Endothelial cell of umbilical vein (primary cell): ENCODE measurements at places on chromosomes 11 and 22. TPM values are rescaled to one million over a fixed set of nuclear protein-coding genes. Genes with fewer than 3 reads are reported as not detected.

The SIDT2 gene
- polyA plus RNA-seq: 34.5 and 37.5 TPM in 2 replicates

- peaks cover 5% of the 10 kb centered on the region for H3K27me3 ChIP-seq
- no peaks in the 10 kb centered on the region for H3K36me3 ChIP-seq
- H3K4me1 ChIP-seq: no peaks in the 10 kb centered on the region
- H3K4me3 ChIP-seq: no peak overlapping the region
- H3K27ac ChIP-seq: no peak overlapping the region
Observed at GRCh38 chr11:66559142-66559865, 9.1 kb downstream of the CTSF start.

The SAMM50 gene
- polyA plus RNA-seq: 41.0 and 42.9 TPM in 2 replicates

- no peaks in the 10 kb centered on the region for H3K27me3 ChIP-seq
- H3K27ac ChIP-seq: no peak overlapping the region
- H3K36me3 ChIP-seq: no peaks in the 10 kb centered on the region
- peaks cover 8% of the 10 kb centered on the region for H3K4me1 ChIP-seq
- no peak for DNase-seq
- no peak overlapping the region for H3K4me3 ChIP-seq
Observed at GRCh38 chr11:77142091-77142975, 14.3 kb downstream of the MYO7A start.

- H3K27me3 ChIP-seq: no peaks in the 10 kb centered on the region
- no peak overlapping the region for H3K27ac ChIP-seq
- H3K4me1 ChIP-seq: no peaks in the 10 kb centered on the region
- H3K4me3 ChIP-seq: no peak overlapping the region
Observed at GRCh38 chr11:83639995-83640758, 354.0 kb upstream of the CCDC90B start.

The IL10RA gene
- 0.04 and 0.11 TPM in 2 replicates for polyA plus RNA-seq

- no peaks in the 10 kb centered on the region for H3K27me3 ChIP-seq
- H3K27ac ChIP-seq: no peak overlapping the region
- H3K4me3 ChIP-seq: no peak overlapping the region
- no peaks in the 10 kb centered on the region for H3K4me1 ChIP-seq
Observed at GRCh38 chr22:29260031-29260560, 7.7 kb downstream of the RHBDD3 start.

DNA sequence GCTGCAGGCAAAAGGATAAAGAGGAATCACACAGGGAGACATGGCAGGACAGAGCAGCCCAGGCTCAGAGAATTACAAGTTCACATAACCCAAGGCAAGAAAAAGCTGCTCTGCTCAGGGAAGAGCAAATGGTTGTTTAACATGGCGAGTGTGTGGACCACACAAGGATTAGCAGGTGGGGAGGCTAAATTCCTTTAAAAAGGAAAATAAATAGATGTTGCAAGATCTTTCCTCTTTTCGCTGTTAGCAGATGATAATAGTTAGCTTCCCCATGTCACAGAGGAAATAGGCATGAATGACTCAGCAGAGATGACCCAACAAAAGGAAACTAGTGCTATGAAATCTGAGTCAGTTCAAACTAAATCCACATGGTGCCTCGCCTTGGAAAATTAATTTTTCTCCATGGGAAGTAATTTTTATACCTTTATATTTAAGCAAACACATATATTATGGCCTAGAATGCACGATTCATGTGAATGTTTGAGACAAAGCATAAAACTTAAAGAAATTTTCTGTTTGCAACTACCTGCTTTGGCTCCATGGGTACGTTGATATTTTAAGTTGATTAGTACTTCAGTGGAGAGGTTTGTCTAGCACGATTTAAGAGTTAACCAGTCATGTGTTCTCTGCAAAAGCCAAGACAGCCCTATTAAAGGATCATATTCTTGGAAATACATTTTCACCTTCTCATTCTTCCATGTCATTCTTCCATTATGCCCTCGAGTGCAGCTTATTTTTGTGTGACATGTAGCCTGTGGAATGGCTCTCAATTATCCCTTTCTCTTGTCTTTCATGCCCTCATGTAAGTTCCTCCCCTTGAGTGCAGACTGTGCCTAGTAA is 38.5 kb upstream of the FJX1 start:
- no peaks in the 10 kb centered on the region for H3K36me3 ChIP-seq
- peaks cover 6% of the 10 kb centered on the region for H3K4me1 ChIP-seq
- H3K27ac ChIP-seq: no peak overlapping the region

- peaks cover 13% of the 10 kb centered on the region for H3K36me3 ChIP-seq
- H3K27me3 ChIP-seq: no peaks in the 10 kb centered on the region
- no peak overlapping the region for H3K4me3 ChIP-seq
- H3K27ac ChIP-seq: no peak overlapping the region
- H3K4me1 ChIP-seq: peaks cover 13% of the 10 kb centered on the region
Observed at GRCh38 chr11:68583041-68583446, 101.3 kb upstream of the GAL start.

The PATE3 gene
- not detected in 2 replicates for polyA plus RNA-seq

The MRGPRE gene
- polyA plus RNA-seq: not detected in 2 replicates

DNA sequence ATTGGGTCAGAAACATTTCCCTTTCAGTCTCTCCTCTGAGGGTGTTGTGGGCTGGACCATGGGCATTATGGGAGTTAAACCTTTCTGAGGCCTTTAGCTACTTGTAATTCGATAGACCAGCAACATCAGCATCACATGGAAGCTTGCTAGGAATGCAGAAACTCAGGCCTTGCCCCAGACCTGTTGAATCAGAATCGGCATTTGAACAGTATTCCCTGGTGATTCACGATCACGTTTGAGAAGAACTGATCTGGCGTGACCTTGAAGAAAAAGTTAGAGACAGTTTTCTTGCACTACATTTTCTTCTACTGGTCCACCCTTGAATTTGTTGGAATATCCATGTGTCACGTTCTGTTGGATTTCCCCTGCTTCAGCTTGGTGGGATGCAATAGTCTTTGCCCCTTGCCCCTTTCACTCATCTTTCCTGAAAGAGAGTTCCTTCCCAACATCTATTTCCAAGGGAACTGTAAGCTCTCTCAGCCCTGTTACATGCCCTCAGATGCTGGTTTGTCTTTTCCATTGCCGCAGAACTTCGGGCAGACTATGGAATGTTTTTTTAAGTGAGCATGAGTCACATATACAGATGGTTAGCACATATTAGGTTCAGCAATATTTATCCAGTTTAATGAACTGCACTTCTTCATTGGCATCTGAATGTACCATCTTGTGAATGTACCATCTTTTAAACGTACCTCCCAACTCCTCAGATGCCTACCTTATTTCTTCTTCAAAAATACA is 23.9 kb downstream of the EHF start:
- H3K4me3 ChIP-seq: no peak overlapping the region
- peaks cover 2% of the 10 kb centered on the region for H3K27me3 ChIP-seq
- H3K36me3 ChIP-seq: no peaks in the 10 kb centered on the region
- DNase-seq: no peak
- no peaks in the 10 kb centered on the region for H3K4me1 ChIP-seq

The RAB1B gene
- polyA plus RNA-seq: 383 and 465 TPM in 2 replicates

GRCh38 chr11:65790104-65790901 is 3.4 kb downstream of the OVOL1 start:
- no peak overlapping the region for H3K4me3 ChIP-seq
- no peaks in the 10 kb centered on the region for H3K36me3 ChIP-seq
- H3K4me1 ChIP-seq: no peaks in the 10 kb centered on the region
- H3K27ac ChIP-seq: no peak overlapping the region
- no peak for DNase-seq
- H3K27me3 ChIP-seq: peaks cover 39% of the 10 kb centered on the region

GRCh38 chr22:45631140-45631840 is 40.3 kb upstream of the ATXN10 start:
- H3K27ac ChIP-seq: no peak overlapping the region
- no peaks in the 10 kb centered on the region for H3K4me1 ChIP-seq
- no peak overlapping the region for H3K4me3 ChIP-seq
- no peaks in the 10 kb centered on the region for H3K36me3 ChIP-seq

GRCh38 chr22:28105413-28105812 is 186.4 kb upstream of the PITPNB start:
- no peaks in the 10 kb centered on the region for H3K27me3 ChIP-seq
- H3K27ac ChIP-seq: no peak overlapping the region
- no peak overlapping the region for H3K4me3 ChIP-seq
- no peaks in the 10 kb centered on the region for H3K4me1 ChIP-seq

DNA sequence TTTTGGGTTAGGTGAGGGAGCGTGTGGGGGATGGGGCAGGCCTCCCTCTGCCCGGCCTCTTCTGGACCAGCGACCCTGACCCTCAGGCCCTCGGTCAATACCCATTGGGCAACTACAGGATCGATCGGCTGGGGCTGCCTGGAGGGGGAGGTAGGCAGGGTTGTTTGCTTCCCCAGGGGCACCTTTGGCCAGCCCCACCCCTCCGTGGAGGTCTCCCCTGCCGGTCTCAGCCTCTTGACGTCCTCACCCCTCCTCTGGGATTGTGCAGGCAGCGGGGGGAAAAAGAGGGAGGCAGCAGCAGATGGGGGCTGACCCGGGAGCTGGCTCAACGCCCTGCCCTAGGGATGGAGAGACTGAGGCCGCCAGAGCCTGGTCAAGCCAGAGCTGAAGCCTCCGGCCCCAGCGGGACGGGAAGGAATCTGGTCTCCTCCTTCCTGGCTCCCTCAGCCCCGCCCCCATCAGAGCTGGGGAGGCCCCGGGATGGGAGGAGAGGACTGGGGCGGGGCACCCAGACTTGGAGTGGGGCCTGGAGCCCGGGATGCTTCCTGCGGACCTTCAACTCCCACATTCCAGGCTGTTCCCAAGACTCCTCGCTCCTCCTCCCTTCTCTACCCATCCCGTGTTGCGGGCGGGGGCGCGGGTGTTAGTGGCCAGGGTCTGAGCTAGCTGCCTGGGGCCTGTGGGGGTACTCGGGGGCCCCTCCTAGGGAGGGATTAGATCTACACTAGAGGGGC is 14.4 kb upstream of the CDC42EP1 start:
- H3K4me1 ChIP-seq: peaks cover 22% of the 10 kb centered on the region
- peak; percentile 95 for DNase-seq
- no peaks in the 10 kb centered on the region for H3K36me3 ChIP-seq
- no peak overlapping the region for H3K4me3 ChIP-seq

- no peak overlapping the region for H3K27ac ChIP-seq
- H3K4me3 ChIP-seq: no peak overlapping the region
- peaks cover 18% of the 10 kb centered on the region for H3K4me1 ChIP-seq
- H3K36me3 ChIP-seq: no peaks in the 10 kb centered on the region
- DNase-seq: no peak
Observed at GRCh38 chr22:39296981-39297489, 22.4 kb downstream of the RPL3 start.

The RHOD gene
- polyA plus RNA-seq: 17.9 and 26.0 TPM in 2 replicates
